ENCODE measurements at places on chromosomes 2 and 18. TPM values are rescaled to one million over a fixed set of nuclear protein-coding genes. Genes with fewer than 3 reads are reported as not detected.

GRCh38 chr2:237782181-237782580 lies 16.4 kb upstream of the RBM44 start:
- no peaks in the 10 kb centered on the region for H3K27me3 ChIP-seq
- no peak overlapping the region for H3K27ac ChIP-seq
- no peak overlapping the region for H3K4me3 ChIP-seq
- ATAC-seq, result no peak
- H3K36me3 ChIP-seq, result peaks cover 2% of the 10 kb centered on the region

Gene CCDC74B
- total RNA-seq, result 3.8 TPM

Gene YWHAQ
- 275 TPM for total RNA-seq

DNA sequence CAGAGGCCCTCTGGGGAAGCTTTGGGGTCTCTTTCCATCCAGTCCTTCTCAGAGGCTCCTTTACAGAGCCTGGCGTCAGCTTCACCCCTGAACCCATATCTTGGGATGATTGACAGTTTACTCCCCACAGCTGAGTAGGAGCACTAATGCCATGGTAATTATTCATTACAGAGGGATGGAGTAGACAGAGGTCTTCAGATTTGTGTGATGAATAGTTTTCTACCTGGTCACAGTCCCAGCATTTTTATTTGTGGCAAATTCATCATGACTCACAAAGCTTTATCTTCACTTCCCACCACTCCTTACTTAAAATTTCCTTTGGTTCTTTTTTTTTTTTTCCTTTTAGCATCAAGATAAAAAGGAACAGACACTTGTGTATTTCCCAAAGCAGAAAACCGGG lies 104.2 kb downstream of the CCDC85A start:
- H3K27ac ChIP-seq, result no peak overlapping the region
- H3K36me3 ChIP-seq, result no peaks in the 10 kb centered on the region
- no peaks in the 10 kb centered on the region for H3K27me3 ChIP-seq
- ATAC-seq, result no peak
- H3K4me3 ChIP-seq, result no peak overlapping the region

DNA sequence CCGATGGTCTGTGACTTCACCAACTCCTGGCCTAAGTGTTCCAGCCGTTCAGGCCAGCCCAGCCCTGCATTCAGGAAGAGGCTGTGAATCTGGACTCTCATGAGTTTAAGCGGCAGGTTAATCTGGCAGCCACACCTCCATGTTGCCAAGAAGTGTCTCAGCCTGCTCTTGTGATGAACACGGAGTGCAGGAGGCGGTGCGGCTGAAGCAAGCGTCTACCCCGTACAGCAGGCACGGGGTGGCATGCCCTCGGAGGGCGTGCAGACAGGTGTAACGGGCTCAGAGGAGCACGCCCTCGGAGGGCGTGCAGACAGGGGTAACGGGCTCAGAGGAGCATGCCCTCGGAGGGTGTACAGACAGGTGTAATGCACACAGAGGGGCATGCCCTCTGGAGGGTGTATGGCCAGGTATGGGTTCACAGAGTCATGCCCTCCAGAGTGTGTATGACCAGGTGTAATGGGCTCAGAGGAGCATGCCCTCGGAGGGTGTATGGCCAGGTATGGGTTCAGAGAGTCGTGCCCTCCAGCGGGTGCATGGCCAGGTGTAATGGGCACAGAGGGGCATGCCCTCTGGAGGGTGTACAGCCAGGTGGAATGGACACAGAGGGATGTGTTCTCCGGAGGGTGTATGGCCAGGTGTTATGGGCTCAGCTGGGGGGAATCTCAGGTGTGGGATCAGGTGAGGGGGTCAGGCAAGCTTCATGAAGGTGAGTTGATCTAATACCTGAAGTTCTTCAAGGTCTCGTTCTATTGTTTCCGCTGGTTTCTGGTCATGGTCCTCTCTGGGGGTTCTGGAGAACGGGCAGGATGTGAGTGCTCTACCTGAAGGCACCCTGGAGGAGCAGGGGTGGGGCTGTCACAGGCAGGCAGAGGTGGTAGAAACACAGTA lies 22.6 kb downstream of the CROCC2 start:
- ATAC-seq, result no peak
- peaks cover 46% of the 10 kb centered on the region for H3K27me3 ChIP-seq
- H3K27ac ChIP-seq, result no peak overlapping the region
- peaks cover 11% of the 10 kb centered on the region for H3K4me1 ChIP-seq
- H3K36me3 ChIP-seq, result no peaks in the 10 kb centered on the region

DNA sequence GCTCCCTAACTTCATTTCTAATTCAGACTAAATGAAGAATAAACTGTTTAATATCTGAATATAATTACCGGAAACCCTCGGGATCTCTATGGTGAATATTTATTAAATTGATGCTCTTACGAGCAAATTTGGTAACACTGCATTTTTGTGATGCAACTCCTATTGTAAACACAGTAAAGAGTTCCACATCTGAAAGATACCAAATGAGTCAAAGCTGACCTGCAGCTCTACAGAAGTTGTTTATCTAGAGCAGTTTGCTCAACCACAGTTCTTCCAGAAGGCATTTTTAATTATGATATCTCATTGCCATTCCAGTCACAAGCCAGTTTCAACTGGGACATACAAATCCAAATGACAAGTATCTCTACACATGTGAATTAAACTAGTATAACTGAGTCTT lies 129.7 kb downstream of the PKP4 start:
- H3K27ac ChIP-seq, result peak overlapping the region; percentile 6
- peaks cover 14% of the 10 kb centered on the region for H3K36me3 ChIP-seq
- no peaks in the 10 kb centered on the region for H3K27me3 ChIP-seq
- H3K4me3 ChIP-seq, result no peak overlapping the region
- H3K4me1 ChIP-seq, result peaks cover 10% of the 10 kb centered on the region

- no peak for ATAC-seq
- no peaks in the 10 kb centered on the region for H3K4me1 ChIP-seq
- no peaks in the 10 kb centered on the region for H3K36me3 ChIP-seq
- H3K27ac ChIP-seq, result no peak overlapping the region
Observed at GRCh38 chr18:78021196-78021595, 771.5 kb downstream of the GALR1 start.

DNA sequence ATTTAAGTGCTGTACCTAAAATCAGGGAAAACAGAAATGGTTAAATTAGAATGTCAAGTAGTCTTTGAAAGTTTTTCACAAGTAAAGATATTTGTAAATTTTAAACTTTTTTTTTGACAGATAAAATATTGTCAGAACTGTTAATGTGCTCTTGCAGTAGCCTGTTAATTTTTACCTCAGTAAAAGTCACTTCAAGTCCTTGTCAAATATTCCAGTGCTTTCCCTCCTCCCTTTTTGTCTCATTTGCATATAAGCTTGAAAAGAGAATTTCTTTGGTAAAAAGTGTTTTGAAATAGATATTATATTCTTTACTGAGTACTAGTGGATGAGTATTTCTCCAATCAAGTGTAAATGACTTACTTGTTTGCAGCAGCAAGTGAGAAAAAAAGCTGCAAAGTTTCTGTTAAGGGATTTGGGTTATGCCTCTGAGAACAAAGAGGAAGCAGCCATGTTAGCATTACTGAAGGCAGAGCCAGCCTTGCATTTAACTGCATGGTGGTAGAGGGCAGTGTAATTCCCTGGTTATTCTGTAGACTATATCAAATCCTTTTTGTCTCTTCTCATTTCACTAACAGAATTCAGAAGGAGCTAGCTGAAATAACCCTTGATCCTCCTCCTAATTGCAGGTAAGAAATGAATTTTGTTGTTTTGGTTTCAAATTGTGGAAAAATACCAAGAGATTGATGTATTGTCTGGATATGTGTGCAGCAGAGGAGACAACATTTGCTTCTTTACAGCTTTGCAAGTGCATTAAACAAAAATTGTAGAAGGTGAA lies 3.2 kb downstream of the UBE2E3 start:
- no peak overlapping the region for H3K4me3 ChIP-seq
- ATAC-seq, result no peak
- H3K27ac ChIP-seq, result no peak overlapping the region
- no peaks in the 10 kb centered on the region for H3K27me3 ChIP-seq
- peaks cover 66% of the 10 kb centered on the region for H3K4me1 ChIP-seq

Gene OXER1
- 0.93 TPM for total RNA-seq

GRCh38 chr2:55049043-55049820 lies 1.0 kb downstream of the RTN4 start:
- H3K4me3 ChIP-seq, result peak overlapping the region; percentile 79
- no peaks in the 10 kb centered on the region for H3K4me1 ChIP-seq
- H3K27ac ChIP-seq, result peak overlapping the region; percentile 90

- no peak overlapping the region for H3K27ac ChIP-seq
- no peak overlapping the region for H3K4me3 ChIP-seq
- H3K4me1 ChIP-seq, result no peaks in the 10 kb centered on the region
- H3K36me3 ChIP-seq, result no peaks in the 10 kb centered on the region
- no peaks in the 10 kb centered on the region for H3K27me3 ChIP-seq
Observed at GRCh38 chr2:19944205-19944845, 42.5 kb upstream of the TTC32 start.

GRCh38 chr2:74025971-74026612 lies 41.4 kb downstream of the TET3 start:
- ATAC-seq, result no peak
- no peaks in the 10 kb centered on the region for H3K27me3 ChIP-seq
- H3K4me3 ChIP-seq, result no peak overlapping the region
- H3K27ac ChIP-seq, result no peak overlapping the region
- H3K36me3 ChIP-seq, result no peaks in the 10 kb centered on the region

Gene FAM168B
- 244 TPM for total RNA-seq

- no peaks in the 10 kb centered on the region for H3K4me1 ChIP-seq
- H3K36me3 ChIP-seq, result no peaks in the 10 kb centered on the region
- no peaks in the 10 kb centered on the region for H3K27me3 ChIP-seq
- no peak overlapping the region for H3K27ac ChIP-seq
Observed at GRCh38 chr18:12053289-12053688, 40.4 kb upstream of the ANKRD62 start.

Gene C1QL2
- total RNA-seq, result not detected

DNA sequence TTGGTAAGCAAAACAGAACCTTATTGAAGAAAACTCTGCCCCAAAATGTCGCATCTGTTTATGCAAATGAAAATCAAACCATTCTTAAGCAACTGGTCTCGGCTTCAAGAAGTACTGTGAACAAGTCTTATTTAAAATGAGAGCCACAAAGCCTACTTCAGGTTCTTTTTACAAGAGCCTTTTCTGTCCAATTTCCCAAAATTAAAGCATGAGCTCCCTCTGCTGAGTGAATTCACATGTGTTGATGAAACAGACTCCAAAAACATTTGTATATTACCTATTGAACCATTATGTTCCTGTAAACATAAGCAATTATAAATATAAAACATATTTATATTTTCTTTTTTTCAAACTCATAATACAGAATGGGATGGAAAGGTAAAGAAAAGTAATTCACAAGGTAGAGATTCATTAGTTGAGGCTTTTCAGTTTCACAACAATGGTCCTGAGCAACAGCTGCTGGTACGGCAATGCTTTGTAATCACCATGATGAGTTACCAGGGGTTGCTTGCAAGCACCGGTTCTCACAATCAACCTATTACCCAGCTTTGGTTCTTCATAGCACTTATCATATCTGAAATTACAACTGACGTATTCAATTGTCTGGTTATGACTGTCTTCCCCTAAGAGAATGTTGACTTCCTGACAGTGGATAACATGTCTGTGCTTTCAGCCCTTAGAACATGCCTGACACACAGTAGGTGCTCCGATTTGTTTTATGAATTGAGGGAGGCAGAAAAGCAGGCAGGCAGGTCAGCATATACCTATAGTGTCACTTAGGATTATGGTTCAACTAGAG lies 108.4 kb upstream of the BZW1 start:
- no peak for ATAC-seq
- H3K4me3 ChIP-seq, result no peak overlapping the region
- no peaks in the 10 kb centered on the region for H3K36me3 ChIP-seq
- H3K4me1 ChIP-seq, result no peaks in the 10 kb centered on the region
- no peak overlapping the region for H3K27ac ChIP-seq

Gene MC2R
- not detected for total RNA-seq

Gene ASPRV1
- 1.0 TPM for total RNA-seq

- no peaks in the 10 kb centered on the region for H3K4me1 ChIP-seq
- no peak for ATAC-seq
- H3K4me3 ChIP-seq, result no peak overlapping the region
- H3K27ac ChIP-seq, result no peak overlapping the region
- H3K27me3 ChIP-seq, result no peaks in the 10 kb centered on the region
- H3K36me3 ChIP-seq, result no peaks in the 10 kb centered on the region
Observed at GRCh38 chr18:48813833-48814489, 136.8 kb downstream of the SMAD7 start.

- peak overlapping the region; percentile 93 for H3K27ac ChIP-seq
- peaks cover 47% of the 10 kb centered on the region for H3K4me1 ChIP-seq
Observed at GRCh38 chr2:241507430-241508239, 749 bp downstream of the STK25 start.

Gene RELCH
- total RNA-seq, result 24.9 TPM

DNA sequence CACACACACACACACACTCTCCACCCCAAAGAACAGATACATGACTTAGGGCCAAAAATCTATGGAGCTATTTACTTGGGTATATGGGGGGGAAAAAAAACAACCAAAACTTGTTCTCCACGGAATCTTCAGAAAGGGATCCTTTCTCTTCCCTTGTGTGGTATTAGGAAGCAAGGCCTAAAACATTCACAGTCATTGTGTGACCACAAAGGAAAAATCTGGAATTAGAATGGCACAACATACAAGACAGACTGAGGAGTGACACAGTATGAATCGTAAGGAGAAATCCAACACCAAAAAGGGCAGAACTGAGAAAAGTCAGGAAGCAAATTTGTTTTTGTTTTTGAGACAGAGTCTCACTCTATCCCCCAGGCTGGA lies 70.3 kb downstream of the ASXL2 start:
- no peak overlapping the region for H3K4me3 ChIP-seq
- no peak overlapping the region for H3K27ac ChIP-seq
- H3K27me3 ChIP-seq, result no peaks in the 10 kb centered on the region
- no peak for ATAC-seq

DNA sequence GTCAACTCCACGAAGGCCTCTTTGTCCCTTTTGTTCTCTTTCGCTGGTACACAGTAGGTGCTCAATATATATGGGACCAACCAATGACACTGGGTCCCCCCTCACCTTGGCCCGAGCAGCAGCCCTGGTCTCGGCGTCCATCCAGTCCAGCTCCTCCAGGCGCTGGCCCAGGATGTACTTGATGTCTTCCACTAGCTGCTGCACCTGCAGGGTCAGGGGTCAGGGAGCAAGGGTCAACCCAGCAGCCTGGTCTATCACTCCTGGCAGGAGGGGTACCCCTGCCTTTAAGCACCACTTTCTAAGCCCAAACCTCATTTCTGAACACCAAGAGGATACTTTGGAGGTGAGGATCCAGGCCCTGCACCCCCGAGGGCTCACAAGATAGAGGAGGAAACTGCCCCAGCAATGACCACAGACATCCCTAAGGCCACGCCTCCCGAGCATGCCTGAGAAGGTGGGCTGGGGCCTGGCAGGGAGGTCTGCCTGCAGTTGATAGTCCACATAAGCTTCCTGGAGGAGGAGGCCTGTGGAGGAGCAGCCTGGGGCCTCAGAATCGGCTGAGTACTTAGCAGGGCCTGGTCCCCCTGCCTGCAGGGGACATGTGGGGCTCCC lies 4.2 kb downstream of the ECEL1 start:
- H3K27ac ChIP-seq, result no peak overlapping the region
- H3K4me3 ChIP-seq, result no peak overlapping the region
- H3K27me3 ChIP-seq, result peaks cover 91% of the 10 kb centered on the region
- no peaks in the 10 kb centered on the region for H3K36me3 ChIP-seq
- no peaks in the 10 kb centered on the region for H3K4me1 ChIP-seq
